ENCODE measurements at places on chromosomes 5 and 9. TPM values are rescaled to one million over a fixed set of nuclear protein-coding genes. Genes with fewer than 3 reads are reported as not detected.

GRCh38 chr5:72821776-72822175 lies 5.3 kb downstream of the TNPO1 start:
- DNase-seq = no peak

- no peak for DNase-seq
Measured at GRCh38 chr5:78755822-78756429, 107.4 kb upstream of the LHFPL2 start.

GRCh38 chr5:32331935-32332274 lies 19.2 kb upstream of the MTMR12 start:
- DNase-seq = no peak

GRCh38 chr5:7436521-7436920 lies 40.6 kb downstream of the ADCY2 start:
- no peak for DNase-seq

DNA sequence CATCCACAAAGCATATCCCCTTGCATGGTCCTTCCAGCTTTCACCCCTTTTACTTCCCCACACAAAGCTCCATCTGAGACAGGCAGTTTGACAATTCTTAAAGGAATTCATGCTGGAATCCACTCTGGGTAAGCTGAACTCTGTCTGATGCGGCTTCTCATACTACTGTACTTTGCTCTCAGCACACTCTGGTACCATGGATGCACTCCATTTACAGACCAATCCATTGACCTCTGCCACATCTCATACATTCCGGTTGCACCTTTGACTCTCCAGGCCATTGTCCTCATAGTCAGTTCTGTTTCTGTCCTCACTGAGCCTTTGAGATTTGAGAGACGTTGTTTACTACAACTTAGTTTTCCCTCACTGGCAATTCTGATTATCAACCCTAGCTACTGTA lies 12.2 kb downstream of the SPATA9 start:
- no peak for DNase-seq

DNA sequence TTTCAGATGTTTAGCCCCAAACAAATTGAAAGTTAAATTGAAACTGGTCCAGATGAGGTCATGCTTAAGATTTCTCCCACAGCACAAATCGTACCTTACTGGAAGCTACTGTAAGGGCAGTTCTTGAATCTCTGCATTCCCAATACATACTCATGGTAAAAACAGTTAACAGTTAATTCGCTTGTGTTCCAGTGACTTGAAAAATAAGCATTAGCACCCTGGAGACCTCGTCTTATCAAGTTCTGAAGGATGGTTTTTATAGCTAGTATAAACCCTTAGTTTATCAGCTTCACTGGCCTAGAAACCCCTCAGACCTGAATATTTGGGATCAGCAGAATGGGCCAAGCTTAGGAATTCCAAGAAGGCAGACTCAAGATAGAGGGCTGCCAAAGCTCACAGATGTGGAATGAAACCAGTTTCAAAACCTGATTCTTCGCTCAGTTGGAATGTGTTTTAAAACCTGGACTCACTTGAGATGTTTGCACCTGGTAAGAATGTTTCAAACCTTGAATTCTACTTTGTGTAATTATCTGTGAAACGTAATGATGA lies 103.6 kb downstream of the C9orf152 start:
- no peak for DNase-seq

GRCh38 chr9:111036946-111037345 lies 1.3 kb downstream of the LPAR1 start:
- no peak for DNase-seq

DNA sequence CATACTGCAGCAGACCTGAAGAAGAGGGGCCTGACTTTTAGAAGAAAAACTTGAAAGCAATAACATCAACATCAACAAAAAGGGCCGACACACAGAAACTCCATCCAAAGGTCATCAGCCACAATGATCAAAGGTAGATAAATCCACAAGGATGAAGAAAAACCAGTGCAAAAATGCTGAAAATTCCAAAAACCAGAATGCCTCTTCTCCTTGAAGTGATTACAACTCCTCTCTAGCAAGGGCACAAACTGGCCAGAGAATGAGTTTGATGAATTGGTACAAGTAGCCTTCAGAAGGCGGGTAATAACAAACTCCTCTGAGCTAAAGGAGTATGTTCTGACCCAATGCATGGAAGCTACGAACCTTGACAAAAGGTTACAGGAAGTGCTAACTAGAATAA lies 186.2 kb upstream of the RAI14 start:
- DNase-seq = no peak

Gene INSL4
- total RNA-seq = not detected

Gene ITK
- total RNA-seq = 225 TPM

Gene MYMK
- total RNA-seq = not detected
